Hypothalamus (tissue), 51 donors: ENCODE measurements at places on chromosomes 5 and 9.

- DNase-seq, result no peak
Measured at GRCh38 chr5:153985498-153985897, 53.2 kb downstream of the FAM114A2 start.

DNA sequence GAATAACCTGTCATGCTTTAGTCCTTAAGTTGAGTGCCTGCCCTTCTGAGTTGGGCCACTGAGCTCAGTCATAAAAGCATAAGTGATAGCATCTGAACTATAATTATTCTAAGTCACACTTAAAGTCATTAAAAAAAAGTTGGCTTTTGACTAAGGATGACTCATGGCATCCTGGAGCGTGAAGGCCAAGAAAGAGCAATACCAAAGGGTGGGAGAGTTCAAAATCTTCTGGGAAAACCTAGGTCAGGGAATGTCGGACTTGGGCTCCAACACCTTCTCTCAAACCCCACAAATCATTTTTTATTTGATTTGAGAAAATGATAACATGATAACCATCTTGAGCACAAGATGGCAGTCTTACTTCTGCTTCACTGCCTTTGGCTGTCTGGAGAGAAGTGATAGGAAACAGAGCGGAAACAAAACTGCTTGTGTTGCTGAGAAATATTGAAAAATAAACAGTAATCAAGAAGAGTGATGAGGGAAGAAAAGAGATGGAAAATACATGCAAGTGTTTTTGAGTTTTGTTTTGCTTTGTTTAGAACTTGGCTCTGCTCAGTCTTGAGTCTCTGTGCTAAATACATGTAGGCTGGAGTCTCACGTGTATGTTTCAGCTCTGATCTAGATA, 16.9 kb upstream of the NTRK2 start:
- no peak for DNase-seq

DNA sequence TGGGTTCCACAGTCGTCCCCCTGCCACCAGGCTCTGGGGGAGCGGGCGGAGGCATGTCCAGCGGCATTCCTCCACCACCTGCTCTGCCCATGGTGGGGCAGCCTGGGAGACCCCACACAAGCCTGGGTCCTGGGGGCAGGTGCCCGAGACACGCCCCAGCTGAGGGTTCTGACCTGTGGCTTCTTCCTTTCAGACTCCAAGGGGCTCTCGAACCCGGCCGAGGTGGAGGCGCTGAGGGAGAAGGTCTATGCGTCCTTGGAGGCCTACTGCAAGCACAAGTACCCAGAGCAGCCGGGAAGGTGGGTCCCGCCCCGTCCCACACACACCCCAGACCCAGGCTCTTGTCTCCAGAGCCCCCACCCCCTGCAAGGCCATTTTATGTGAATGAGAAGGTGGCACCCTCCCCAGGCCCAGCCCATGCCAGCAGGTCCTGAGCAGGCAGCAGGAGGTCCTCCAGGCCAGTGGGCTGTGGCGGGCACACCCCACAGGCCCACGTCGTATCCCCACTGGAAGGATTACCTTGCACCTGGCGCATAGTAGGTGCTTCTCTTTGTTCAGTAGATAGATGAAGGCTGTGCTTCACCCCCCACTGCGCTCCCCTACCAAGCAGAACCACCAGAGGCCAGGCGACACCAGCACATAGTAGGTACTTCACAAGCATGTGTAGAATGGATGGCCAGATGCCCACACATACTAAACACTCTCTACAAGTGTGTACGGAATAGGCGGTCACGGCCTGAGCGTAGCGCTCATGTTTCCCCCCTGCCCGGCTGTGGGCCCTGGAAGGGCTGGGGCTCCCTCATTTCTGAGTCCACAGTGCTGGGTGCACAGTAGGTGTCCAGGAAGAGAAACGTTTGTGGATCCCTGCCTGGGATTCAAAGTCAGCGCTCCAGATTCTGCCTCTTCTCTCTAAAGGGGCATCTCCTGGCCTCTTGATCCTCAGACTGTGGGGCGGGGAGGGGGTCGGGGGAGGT, 107.9 kb downstream of the RXRA start:
- DNase-seq, result no peak

GRCh38 chr9:124770359-124771020, 621 bp downstream of the NR6A1 start:
- no peak for DNase-seq

DNA sequence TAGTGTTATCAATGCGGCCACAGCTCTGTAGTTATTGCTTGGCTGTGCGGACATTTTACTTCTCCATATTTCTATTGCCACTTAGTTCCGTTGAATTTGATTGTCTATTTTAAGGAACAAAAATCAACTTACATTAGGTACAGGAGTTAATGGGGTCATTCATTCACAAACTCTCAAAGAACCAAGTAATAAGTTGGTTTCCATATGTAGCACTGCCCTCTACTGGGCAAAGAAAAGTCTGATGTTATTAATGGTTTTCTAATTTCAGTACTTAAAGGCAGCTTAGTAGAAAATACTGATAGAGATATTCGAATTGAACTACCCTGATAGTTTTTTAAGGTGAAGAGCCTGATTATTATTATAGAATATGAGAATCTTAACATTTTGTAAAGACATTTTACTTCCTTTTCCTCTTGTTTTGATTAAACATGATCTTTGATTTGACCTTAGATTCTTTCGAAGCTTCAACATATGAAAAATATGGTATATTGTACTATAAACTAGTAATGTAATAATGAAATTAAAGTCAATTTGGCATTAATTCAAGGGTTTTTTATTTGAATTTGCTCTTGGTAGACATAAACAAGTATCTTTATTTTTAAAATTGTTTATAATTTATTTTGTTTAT, 119.5 kb upstream of the CTNND2 start:
- DNase-seq, result no peak

- no peak for DNase-seq
Measured at GRCh38 chr9:95836072-95836471, 39.4 kb upstream of the ERCC6L2 start.

DNA sequence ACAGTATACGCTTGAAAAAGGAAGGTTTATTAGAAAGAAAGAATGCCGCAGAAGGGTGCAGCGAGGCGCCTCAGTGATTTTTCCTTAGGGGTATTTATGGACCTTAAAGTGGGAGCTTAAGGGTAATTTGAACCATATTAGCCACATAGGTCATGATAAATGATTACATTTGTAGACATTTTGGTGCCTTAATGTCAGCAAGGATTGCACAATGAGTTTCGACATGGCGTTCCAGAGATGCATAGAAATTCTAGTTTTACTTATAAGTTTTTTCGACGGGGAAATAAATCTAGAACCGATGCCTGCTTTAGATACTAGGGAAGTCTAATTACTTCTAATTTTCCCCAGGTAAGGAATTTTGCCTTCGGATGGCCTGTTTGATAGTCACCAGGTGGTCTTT, 20.7 kb upstream of the PANK3 start:
- no peak for DNase-seq

- DNase-seq, result no peak
Measured at GRCh38 chr9:104794070-104794469, 30.1 kb downstream of the NIPSNAP3B start.

- no peak for DNase-seq
Measured at GRCh38 chr5:75885849-75886596, 168.8 kb upstream of the POC5 start.

GRCh38 chr9:35114840-35115628, 628 bp downstream of the ATOSB start:
- DNase-seq, result peak; percentile 13

- DNase-seq, result no peak
Measured at GRCh38 chr9:37611014-37611413, 18.6 kb upstream of the TOMM5 start.

- no peak for DNase-seq
Measured at GRCh38 chr5:146466521-146467349, 19.6 kb downstream of the TCERG1 start.

- no peak for DNase-seq
Measured at GRCh38 chr9:100104314-100104713, 5.3 kb downstream of the INVS start.

DNA sequence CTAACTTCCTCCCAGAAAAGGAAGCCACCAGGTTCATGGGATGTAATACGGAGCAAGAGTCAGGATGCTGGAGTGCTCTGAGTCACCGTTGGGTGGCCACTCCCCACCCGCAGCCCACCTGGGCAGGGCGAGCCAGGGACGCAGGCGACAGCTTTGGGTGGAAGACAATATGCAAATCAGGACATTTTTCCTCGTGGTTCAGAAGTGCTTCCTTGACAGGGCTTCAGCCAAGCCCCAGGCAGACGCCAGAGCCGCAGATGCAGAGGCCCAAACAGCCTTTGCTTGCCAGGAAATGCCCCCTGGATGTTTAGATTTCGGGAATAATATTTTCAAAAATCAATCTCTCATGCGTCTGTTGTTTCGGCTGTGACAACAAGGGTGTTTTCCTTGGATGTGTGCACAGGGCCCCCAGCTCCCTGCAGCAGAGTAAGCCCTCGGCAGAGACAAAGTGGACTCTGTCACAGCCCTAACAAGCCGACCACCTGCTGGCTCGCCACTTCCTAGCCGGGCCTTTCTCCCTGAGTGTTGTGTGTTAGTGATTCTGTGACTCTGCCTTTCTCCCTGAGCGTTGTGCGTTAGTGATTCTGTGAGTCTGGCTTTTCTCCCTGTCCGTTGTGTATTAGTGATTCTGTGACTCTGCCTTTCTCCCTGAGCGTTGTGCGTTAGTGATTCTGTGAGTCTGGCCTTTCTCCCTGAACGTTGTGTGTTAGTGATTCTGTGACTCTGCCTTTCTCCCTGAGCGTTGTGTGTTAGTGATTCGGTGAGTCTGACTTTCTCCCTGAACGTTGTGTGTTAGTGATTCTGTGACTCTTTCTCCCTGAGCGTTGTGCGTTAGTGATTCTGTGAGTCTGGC, 11.8 kb upstream of the SLC9A3 start:
- DNase-seq, result no peak

DNA sequence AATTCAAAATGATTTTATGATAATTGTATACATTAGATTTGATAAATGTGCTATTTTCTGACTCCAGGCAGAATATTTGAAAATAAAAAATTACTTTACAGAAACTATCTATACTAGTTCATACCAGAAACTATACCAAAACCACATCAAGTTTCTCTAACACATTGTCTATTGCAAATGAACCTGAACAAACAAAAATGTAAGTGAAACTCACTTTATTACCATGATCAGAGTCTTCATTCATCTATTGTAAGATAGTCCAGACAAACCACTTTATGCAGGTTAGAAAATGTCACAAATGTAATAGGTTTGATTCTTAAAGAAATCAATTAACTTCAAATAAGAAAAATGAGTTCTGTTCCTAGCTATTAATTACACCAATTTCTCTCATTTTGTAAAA, 99.4 kb downstream of the OXCT1 start:
- DNase-seq, result no peak

GRCh38 chr9:137145731-137146526, 7.0 kb downstream of the GRIN1 start:
- no peak for DNase-seq

- DNase-seq, result no peak
Measured at GRCh38 chr5:116272281-116272941, 187.6 kb downstream of the COMMD10 start.

- DNase-seq, result no peak
Measured at GRCh38 chr9:103798620-103799019, 295.5 kb upstream of the SMC2 start.

- no peak for DNase-seq
Measured at GRCh38 chr9:135363596-135363995, 116.0 kb upstream of the PPP1R26 start.

DNA sequence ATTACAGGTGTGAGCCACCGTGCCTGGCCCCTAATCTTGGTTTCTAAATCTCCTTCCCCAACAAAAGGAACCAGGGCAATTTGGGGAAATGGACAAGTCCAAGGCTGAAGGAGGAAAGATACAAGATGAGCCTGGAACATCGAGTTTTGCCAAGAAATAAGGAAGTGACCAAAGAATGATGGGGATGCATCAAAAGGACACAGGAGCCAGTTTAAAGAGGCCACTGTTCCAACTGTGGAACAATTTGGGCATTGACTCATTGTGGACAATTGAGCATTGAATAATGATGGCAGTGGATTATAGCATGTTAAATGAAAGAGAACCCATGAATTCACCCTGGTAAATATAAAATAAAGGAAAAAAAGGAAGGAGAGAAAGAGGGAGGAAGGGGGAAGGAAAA, 47.5 kb downstream of the DUSP1 start:
- DNase-seq, result no peak

GRCh38 chr9:112858625-112859147, 32.0 kb downstream of the SLC46A2 start:
- DNase-seq, result no peak

DNA sequence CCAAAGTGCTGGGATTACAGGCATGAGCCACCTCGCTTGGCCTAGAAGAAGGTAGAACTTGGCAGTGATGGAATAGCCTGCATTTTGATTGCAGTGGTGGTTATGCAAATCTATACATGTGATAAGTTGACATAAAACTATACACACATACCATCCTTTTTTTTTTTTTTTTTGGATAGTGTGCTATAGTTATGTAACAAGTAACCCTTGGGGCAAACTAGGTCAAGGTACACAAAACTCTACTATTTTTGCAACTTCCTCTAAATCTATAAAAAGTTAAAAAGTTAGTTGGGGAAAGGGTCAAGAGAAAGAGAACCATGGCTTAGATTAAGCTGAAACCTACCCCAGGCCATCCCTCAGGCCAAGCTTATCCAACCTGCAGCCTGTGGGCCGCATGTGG, 11.1 kb downstream of the TRIM14 start:
- DNase-seq, result no peak

DNA sequence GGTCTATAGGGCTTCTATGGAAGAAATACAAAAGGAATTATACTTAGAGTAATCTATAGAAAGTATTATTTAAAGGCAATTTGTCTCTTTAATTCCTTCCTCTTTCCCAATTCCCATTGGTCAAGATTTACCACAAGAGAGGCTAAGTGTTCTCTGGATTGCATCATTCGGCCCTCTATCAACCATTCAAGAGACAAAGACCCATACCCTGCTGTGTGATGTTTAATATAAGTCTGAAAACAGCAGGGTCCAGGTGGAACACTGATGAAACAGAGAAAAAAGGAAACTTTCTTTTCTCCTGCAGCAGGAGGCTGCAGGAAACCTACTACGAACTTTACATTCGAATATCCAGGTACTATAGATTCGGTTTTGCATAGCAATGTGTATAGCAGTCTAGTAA, 323.4 kb downstream of the CHSY3 start:
- DNase-seq, result no peak

GRCh38 chr9:109455861-109456260, 42.2 kb downstream of the PTPN3 start:
- DNase-seq, result no peak

DNA sequence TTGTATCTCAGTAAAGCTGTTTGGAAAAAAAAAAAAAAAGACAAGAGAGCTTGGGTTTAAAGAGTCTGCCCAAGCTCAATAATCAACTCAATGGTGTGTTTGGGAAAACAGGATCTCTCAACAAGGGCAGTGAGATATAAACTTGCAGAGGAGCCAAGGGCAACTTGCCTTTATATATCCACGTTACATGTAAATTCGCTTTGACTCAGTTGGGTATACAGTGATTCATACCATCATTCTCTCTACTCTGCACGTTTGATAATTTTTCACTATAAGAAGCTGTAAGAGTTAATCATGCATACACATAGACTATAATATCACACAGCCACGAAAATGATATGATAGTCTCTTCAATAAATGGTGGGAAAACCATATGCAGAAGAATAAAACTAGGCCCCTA, 24.9 kb downstream of the ADAM19 start:
- DNase-seq, result no peak
